ENCODE measurements at places on chromosomes 3 and 15.
A peak's percentile ranks its signal among the peaks of the same experiment; 100 is the strongest.

DNA sequence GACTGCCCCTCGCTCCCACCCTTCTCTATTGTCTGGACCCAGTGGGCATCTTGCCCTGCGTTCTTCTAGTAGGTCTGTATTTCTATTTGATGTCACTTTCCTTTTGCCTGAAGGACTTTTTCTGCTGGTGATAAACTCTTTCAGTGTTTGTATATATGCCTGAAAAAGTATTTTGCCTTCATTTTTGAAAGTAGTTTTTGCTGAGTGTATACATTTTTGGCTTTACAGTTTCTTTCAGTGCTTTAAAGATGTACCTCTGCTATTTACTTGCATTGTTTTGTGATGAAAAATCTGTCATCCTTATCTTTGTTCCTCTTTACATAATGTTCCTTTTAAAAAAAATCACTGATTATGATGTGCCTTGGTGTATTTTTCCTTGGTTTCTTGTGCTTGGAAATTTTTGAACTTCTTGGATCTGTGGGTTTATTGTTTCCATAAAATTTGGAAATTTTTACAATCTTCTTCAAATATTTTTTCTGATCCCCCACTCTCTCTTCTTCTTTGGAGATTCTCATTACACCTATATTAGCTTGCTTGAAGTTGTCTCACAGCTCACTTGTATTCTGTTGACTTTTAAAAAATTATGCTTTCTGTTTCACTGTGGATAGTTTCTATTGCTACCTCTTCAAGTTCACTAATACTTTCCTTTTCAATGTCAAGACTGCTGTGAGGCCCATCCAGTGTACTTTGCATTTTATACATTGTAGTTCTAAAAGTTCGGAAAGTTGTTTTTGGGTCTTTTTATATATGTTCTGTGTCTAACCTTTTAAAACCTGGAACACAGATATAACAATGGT lies 67.8 kb downstream of the RGMA start:
- DNase-seq = no peak

DNA sequence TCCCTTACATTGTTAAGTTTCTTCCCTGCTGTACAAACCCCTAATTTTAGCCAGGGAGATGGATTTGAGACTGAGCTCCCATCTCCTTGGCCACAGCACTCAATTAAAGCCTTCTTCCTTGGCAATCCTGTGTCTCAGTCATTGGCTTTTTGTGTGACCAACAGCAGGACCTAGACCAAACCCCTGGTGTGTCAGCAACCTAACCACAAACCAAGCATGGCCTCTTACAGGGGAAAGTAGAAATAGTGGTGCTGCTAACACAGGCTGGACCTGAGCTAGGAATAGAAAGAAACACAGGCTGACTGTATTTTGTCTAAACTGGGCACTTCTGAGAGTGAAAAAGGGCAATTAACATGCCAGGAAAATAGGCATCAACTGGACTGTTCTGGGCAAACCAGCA lies 37.9 kb downstream of the PPCDC start:
- no peak for DNase-seq

DNA sequence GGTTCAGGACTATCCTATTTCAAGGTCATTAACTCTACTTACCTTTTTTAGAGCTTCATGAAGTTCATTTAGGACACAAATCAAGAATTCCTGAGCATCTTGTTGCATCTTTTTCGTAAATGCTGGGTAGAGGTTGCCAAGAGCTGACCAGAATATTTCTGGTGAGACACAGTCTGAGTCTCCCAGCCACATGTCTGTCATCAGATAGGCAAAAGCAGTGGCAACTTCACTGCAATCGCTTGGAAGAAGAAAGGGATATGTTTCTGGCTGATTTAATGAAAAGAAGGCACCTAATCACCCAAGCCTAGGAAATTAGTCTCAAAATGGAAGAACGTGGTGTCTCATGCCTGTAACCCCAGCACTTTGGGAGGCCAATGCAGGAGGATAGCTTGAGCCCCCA lies 2.9 kb downstream of the USP50 start:
- no peak for DNase-seq

GRCh38 chr3:65867463-65868210 lies 171.1 kb downstream of the MAGI1 start:
- DNase-seq = no peak

DNA sequence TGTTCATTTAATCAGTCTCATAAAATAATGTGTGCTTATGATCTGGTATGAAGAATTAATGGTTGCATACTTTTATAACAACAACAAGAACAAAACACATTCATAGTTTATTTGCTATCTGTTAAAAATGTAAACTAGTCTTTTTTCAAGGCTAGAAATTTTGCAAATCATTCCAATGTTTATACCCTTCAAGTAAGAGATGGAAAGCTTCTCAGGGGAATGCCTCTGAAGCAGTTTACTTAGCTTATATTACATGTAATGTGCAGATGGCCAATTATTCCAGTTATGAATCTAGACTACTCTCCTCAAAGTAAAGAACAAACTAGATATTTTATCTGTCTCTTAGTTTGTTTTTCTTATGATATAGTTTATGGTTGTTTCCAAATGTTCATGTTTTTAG lies 575.4 kb downstream of the NAALADL2 start:
- DNase-seq = no peak

DNA sequence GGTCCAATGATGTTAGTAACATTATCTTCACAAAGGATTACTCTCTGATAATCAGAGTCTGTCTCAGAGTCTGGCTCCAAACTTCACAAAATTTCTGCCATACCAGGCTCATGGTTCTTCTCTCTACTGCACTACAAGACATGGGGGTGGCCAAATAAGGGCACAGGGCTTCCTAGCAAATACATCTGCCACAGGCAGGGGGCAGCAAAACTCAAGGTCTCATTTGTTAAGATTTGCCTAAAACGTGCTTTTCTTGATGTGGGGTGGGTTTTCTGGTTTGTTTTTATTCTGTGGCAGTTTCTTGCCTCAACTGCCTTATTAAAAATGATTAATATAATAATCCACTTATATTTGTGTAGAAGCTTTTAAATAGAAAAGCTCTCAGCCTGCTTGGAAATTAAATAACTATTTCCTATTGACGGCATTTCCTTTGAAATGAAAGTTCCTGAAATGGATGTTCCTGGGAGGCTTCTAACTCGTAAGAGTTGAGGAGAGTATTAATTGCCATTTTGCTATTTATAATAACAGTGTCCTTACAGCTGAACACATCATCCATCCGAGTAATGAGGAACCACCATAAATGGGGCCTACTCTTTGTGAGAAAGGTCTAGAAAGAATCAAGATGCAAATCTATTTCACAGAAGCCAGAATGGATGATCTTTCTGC lies 53.8 kb downstream of the SST start:
- DNase-seq = peak; percentile 3
